H9 (cell line): ENCODE measurements at places on chromosomes 16 and 17. TPM values are rescaled to one million over a fixed set of nuclear protein-coding genes. Genes with fewer than 3 reads are reported as not detected.
A peak's percentile ranks its signal among the peaks of the same experiment; 100 is the strongest.

GRCh38 chr17:1592751-1593629, 30.4 kb upstream of the PITPNA start:
- H3K4me3 ChIP-seq: no peak overlapping the region
- H3K36me3 ChIP-seq: peaks cover 3% of the 10 kb centered on the region; the same call in 1 of the 2 replicates
- no peak overlapping the region for H3K27ac ChIP-seq
- H3K4me1 ChIP-seq: no peaks in the 10 kb centered on the region

The EME1 gene
- total RNA-seq: 15.1 and 16.5 TPM in 2 replicates

The HAGHL gene
- total RNA-seq: 21.3 and 25.2 TPM in 2 replicates

- H3K4me1 ChIP-seq: no peaks in the 10 kb centered on the region
- H3K4me3 ChIP-seq: no peak overlapping the region; the same call in 2 of the 3 replicates
- H3K36me3 ChIP-seq: no peaks in the 10 kb centered on the region
- no peak overlapping the region for H3K27ac ChIP-seq
These were observed 42.9 kb downstream of the PRKCA start for GRCh38 chr17:66345264-66345663.

- no peaks in the 10 kb centered on the region for H3K27me3 ChIP-seq
- peak; percentile 93 for DNase-seq
- H3K4me3 ChIP-seq: peak overlapping the region; percentile 95
- no peaks in the 10 kb centered on the region; the same call in 1 of the 2 replicates for H3K4me1 ChIP-seq
- H3K27ac ChIP-seq: peak overlapping the region; percentile 77
These were observed 3.2 kb downstream of the MYL11 start for GRCh38 chr16:30377812-30378235.

DNA sequence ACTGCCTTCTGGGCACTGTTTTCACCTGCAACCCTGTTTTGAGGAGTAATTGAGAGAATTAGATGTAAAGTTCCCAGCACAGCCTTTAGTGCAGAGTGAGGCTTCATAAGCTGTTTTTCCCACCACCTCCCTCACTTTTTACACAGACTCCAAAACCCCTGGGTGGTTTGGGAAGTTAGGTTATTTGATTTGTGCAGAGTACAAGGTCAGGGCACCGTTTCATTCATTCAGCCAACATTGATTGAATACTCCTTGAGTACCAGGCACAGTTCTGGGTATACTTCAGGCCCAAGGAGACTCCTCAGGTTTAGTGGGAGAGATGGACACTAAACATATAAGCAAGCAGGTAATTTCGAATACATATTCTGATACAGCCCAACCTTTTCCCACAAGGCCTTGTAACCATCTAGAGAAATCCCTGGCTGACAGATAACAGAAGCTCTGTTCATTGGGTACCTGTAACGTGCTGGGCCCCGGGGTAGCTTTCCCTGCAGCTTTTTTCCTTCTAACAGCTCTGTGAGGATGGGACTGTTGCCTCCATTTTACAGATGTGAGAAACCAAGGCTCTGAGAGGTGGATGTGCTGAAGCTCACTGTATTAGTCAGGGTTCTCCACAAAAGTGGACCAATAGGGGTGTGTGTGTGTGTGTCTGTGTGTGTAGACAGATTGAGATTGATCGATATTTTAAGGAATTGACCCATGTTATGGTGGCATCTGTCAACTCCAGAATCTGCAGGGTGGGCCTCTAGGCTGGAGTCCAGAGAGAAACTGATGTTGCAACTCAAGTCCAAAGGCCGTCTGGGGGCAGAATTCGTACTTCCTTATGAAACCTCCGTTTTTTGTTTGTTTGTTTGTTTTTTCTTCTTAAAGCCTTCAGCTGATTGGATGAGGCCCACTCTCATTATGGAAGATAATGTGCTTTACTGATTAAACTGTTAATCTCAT, 234.7 kb downstream of the SNX29 start:
- no peak overlapping the region for H3K27ac ChIP-seq
- H3K4me1 ChIP-seq: no peaks in the 10 kb centered on the region
- no peak for DNase-seq
- H3K27me3 ChIP-seq: no peaks in the 10 kb centered on the region

The ZPBP2 gene
- not detected in 2 replicates for total RNA-seq

- DNase-seq: no peak
- H3K36me3 ChIP-seq: no peaks in the 10 kb centered on the region; the same call in 1 of the 3 replicates
- no peak overlapping the region for H3K4me3 ChIP-seq
- H3K27ac ChIP-seq: no peak overlapping the region
- H3K27me3 ChIP-seq: no peaks in the 10 kb centered on the region
- H3K4me1 ChIP-seq: no peaks in the 10 kb centered on the region
These were observed 7.7 kb upstream of the CEP295NL start for GRCh38 chr17:78910497-78911284.

The IL34 gene
- total RNA-seq: 4.2 and 4.4 TPM in 2 replicates

DNA sequence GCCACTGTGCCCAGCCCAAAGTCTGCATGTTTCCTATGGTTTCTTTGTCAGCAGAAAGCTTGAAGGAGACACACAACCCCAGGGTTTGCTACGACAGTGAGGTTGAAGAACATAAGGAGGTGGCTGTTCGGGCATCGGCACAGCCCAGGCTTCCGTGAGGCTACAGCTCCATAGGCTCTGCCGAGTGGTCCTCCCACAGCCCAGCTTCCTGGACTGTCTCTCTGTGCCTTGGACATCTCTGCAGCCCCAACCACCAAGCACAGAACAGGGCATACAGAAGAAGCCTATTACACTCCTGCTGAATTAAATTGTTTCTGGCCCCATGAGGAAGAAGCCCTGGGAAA, 3.2 kb upstream of the HAP1 start:
- no peak overlapping the region for H3K27ac ChIP-seq
- H3K4me3 ChIP-seq: no peak overlapping the region
- no peak for DNase-seq
- H3K27me3 ChIP-seq: peaks cover 14% of the 10 kb centered on the region; the same call in 1 of the 2 replicates

DNA sequence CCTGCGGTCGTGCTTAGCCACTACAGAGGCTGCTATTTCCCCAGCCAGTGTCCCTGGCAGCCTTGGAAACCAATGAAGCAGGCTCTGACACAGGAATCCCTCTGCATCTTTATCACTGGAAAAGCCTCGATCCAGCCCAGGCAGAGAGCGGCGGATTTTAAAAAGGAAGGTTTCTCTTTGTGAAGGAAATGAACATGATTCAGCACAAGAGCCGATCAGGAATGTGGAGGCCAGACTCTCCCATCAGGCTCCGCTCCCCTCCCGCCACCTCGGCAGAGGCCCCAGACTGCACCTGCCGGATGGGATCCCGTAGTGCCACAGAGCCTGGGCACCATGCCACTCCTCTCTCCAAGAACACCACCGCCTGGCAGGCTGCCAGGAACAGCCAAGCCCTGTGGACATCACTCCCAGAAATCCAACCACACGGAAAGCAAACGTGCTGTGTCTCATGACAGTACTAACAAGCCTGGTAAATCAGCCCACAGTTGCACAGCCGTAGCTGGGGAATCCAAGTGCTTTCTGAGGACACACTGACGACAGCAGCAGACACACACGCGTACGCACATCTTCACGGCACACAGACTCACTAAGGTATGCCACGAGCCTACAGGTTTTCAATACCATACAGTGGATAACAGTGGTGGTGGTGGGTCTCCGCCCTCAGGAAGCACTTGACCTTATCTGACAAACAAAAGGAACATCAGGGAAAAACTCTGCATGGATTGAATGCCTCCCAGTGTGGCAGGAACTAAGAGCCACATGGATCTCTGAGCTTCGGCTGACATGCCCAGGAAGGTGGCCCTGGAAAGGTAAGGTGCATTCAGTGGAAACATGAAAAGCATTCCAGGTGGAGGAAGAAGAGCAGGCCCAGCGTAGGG, 5.4 kb downstream of the LRRC75A start:
- no peaks in the 10 kb centered on the region for H3K27me3 ChIP-seq
- peaks cover 18% of the 10 kb centered on the region; the same call in 1 of the 2 replicates for H3K4me1 ChIP-seq
- peak overlapping the region; percentile 33; the same call in 1 of the 2 replicates for H3K4me3 ChIP-seq

The ABCC11 gene
- total RNA-seq: 0.24 and 0.33 TPM in 2 replicates
